Non-pigmented ciliary epithelial cell (primary cell): ENCODE measurements at places on chromosomes 2 and 18.
A peak's percentile ranks its signal among the peaks of the same experiment; 100 is the strongest.

GRCh38 chr18:30342675-30343074 is 699.9 kb downstream of the DSC3 start:
- no peak for DNase-seq

GRCh38 chr2:4959219-4959618 is 733.0 kb upstream of the SOX11 start:
- DNase-seq, result no peak

- DNase-seq, result no peak
These were observed 3.0 kb upstream of the CHMP3 start for GRCh38 chr2:86566158-86566820.

DNA sequence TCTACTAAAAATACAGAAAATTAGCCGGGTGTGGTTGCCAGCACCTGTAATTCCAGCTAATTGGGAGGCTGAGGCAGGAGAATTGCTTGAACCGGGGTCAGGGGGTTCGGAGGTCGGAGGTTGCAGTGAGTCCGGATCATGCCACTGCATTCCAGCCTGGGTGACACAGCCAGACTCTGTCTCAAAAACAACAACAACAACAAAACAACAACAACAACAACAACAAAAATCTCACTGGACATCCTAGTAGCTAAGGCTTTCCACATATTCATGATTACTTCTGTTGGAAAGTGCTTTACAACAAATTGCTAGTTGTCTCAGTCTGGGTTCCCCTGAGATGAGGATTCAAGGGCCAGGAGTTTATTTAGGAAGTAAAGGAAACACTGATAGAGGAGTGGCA is 4.3 kb upstream of the MROH2A start:
- no peak for DNase-seq

GRCh38 chr2:127649100-127649611 is 3.2 kb downstream of the GPR17 start:
- no peak for DNase-seq

GRCh38 chr2:125559186-125559585 is 1096.8 kb upstream of the GYPC start:
- DNase-seq, result no peak

DNA sequence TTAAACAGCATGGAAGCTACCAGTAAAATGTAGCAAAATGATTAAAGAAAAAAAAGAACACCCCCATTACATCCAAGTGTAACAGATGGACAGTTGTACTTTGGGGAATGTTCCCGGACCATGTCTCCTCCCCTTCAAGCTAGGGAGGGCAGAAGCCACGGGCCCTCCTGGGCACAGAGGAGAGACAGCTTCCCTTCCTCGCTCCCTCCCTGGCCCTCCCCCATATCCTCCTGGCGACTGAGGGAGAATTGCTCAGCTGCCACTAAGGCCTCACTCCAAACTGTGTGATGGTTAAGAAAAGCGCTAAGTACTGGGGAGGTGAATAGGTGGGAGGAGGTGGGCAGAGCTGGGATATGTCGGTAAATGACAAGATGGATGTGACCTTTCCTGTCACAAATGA is 358.0 kb downstream of the HRH4 start:
- no peak for DNase-seq

GRCh38 chr2:215280326-215280725 is 31.5 kb upstream of the ATIC start:
- DNase-seq, result no peak

DNA sequence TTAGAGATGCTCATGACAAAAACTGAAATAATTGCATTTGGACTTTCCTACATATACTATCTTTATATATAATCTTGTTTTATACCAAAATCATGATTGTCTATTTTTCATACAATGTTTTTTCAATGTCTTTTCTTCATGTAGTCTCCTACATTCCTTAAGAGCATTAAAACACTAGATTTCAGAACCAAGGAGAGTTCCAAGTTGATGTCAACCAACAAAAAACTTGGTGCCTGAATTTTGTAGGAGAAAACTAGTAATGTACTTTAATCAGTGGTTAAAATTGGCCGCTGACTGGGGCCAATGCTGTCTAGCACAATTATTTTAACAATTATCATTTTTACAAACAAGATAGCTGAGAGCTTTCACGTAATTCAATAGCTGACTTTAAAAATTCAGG is 678.8 kb downstream of the DCC start:
- no peak for DNase-seq

GRCh38 chr2:128755695-128756364 is 437.2 kb upstream of the HS6ST1 start:
- no peak for DNase-seq

DNA sequence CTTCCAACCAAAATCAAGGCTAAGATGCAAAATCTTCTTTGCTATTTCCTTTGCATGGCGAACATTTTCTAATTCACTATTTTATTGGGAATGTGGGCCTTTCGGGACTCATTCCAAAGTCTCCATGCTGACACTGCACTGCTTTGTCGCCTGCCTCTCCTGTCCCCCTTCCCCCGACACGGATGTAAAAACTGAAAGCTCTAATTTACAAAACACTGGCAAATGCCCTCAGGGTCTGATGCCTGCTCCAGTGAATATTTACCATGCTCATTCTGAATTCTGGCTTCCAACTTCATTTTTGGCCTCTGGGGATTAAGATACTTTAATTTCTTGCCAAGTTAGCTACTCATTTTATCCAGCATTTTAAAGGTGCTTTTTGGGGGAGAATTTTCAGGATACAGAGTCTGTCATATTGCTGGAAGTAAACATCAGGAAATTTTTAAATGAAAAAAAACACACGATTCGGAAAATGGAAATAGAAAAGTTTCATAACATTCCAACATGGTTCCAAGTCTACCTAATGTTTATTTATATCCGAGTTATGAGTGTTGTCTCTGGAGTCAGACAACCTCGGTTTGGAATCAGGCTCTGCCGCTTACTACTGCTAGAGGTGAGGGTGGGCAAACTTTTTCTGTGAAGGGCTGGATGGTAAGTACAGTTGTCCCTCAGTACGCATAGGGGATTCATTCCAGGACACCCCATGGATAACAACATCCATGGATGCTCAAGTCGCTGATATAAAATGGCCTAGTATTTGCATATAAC is 14.6 kb upstream of the LTBP1 start:
- no peak for DNase-seq

- DNase-seq, result peak; percentile 53
These were observed 317.2 kb downstream of the TSN start for GRCh38 chr2:122072666-122073065.

- DNase-seq, result no peak
These were observed 144.5 kb downstream of the LAMA3 start for GRCh38 chr18:23833714-23834113.

- no peak for DNase-seq
These were observed 734.5 kb upstream of the ACVR2A start for GRCh38 chr2:147110317-147110716.

DNA sequence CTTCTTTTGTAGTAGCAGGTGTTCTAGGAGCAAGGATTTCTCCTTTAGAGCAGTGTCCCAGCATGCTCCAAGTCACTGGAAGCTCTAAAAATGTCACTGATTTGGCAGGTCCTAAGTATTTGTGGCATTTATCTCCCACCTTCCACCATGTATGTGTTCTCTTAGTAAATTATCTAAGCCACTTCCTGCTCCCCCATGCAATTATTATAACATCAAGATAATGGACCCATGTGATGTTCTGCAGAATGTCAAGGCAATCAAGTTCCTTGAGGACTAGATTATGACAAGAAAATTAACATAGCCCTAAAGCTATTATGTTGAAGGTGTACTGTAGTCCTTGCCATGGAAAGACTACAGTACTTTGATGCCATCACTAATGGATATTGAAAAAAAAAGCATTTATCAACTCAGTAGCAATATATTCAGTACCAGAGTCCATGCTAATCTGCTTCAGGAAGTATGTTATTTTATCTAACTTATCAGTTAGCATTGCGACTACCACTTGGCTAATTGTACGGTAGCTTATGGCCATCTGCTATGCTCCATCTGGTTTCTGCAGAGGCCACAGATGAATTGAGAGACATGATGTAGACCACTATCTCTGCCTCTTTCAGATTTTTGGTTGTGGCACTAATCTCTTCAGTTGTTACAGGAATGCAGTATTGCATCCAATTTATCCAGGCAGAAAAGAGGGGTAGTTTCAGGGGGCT is 56.7 kb downstream of the GPR39 start:
- no peak for DNase-seq

GRCh38 chr2:11131166-11131920 is 23.9 kb upstream of the SLC66A3 start:
- DNase-seq, result no peak
